ENCODE measurements at places on chromosomes 2 and 18. TPM values are rescaled to one million over a fixed set of nuclear protein-coding genes. Genes with fewer than 3 reads are reported as not detected.
A peak's percentile ranks its signal among the peaks of the same experiment; 100 is the strongest.

GRCh38 chr2:118747066-118747465 is 100.4 kb downstream of the EN1 start:
- H3K27me3 ChIP-seq: no peaks in the 10 kb centered on the region
- H3K27ac ChIP-seq: no peak overlapping the region
- DNase-seq: no peak
- no peaks in the 10 kb centered on the region for H3K4me1 ChIP-seq

SMARCAL1 gene
- 23.7 TPM for total RNA-seq

- H3K36me3 ChIP-seq: no peaks in the 10 kb centered on the region
- no peak for DNase-seq
- H3K4me3 ChIP-seq: no peak overlapping the region
- H3K4me1 ChIP-seq: peaks cover 90% of the 10 kb centered on the region
Measured at GRCh38 chr2:64823794-64824193, 165.4 kb upstream of the SLC1A4 start.

DNA sequence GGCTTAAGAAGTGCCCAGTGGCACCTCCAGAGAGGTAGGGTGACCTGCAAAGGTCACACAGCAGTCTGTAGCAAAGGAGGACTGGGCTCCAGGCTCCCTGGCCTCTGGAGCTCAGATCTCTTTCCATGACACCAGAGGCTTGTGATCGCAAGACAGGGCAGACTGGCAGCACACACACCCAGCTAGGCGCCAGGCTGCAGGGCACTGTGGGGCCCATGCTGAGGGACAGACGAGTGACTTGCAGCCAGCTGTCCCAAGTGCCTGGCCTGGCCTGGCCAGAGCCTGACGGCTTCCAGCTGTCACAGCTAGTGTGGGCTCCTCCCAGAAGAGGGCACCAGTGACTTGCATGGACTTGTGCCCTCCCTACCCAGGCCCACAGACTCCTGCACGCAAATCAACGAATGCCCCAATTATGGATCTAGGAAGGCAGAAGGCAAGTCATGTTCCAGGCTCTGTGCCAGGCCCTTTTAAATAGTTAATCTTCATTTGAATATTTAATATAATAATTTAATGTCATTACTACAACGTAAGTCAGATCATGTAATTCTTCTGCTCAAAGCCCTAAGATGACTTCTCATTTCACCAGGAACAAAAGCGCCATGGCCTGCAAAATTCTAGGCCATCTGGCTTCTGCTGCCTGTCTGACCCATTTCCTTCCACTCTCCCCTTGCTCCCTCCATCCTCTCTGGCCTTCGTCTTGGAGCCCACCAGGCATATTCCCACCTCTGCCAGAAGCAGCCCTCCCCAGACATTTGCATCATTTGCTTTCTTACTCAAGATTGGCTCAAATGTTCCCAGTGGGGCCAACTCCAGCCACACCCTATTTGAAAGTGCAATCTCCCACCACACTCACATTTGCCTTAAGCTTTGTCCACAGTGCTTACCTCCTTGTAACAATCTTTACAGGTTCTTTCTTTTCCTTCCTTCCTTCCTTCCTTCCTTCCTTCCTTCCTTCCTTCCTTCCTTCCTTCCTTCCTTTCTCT is 3.7 kb upstream of the SPEG start:
- H3K27ac ChIP-seq: no peak overlapping the region
- no peak overlapping the region for H3K4me3 ChIP-seq

PRSS56 gene
- not detected for total RNA-seq

CYS1 gene
- 0.54 TPM for total RNA-seq

DNA sequence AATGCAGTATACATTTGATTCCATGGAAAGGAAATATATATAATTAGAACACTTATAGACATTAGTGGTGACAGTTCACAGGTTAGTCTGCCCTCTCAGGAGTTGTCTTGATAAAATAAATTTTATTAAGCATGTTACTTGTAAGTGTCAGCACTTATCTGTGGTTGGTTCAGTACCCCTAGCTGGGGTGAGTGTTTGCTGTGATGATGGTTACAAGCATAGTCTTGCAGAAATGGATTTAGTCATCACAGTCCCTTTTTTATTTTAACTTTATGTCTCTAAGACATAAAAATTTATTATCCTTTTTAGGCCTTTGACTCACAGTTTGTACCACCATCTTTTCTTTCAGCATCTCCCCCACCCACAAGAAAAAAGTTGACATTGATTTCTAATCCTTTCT is 52.1 kb downstream of the NCK2 start:
- DNase-seq: no peak
- H3K4me3 ChIP-seq: no peak overlapping the region
- H3K4me1 ChIP-seq: no peaks in the 10 kb centered on the region
- no peaks in the 10 kb centered on the region for H3K36me3 ChIP-seq
- no peak overlapping the region for H3K27ac ChIP-seq
- H3K27me3 ChIP-seq: 0 out of 2 replicates have a peak, but pooled peaks cover 2% of the 10 kb centered on the region

IL36A gene
- total RNA-seq: not detected

TAF1B gene
- total RNA-seq: 58.6 TPM

EPAS1 gene
- not detected for total RNA-seq

DNA sequence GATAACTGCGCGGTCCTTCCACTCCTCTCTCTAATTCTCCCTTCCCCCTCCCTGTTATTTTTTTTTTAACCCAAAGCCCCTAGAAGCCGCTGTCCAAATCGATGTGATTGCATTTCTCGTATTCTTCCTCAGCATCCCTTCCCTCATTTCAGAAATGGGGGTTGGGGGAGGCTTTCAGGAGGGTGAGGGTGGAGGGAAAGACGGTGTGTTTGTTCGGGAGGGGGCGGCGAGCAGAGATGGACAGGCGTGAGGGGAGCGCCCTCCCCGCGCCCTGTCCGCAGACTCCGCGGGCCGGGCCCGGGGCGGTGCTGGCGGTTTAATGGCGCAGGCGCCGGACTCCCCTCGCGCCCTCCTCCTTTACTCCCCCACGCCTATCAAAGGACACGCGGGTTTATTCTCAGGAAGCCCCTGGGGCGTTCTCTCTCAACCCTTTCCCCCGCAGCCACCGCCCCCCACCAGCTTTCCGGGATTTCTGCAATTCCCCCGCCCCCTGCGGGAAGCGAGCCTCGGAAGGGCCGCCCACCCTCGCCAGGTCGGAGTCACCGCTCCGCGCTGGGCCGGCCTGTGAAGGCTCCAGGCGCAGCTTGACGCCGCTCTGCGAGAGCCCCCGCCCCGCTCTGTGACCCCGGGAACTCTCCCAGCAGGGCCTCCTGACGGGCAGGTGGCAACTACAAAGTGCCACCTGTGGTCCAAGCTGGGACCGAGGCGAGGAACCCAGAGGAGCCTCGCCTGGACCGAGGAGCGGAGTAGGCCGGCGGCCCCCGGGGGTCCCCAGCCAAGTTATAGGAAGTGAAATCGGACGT is 981 bp downstream of the ST8SIA3 start:
- H3K27me3 ChIP-seq: no peaks in the 10 kb centered on the region
- H3K4me1 ChIP-seq: no peaks in the 10 kb centered on the region
- no peak overlapping the region for H3K27ac ChIP-seq
- no peak for DNase-seq

- H3K4me1 ChIP-seq: no peaks in the 10 kb centered on the region
- no peak for DNase-seq
- no peaks in the 10 kb centered on the region for H3K27me3 ChIP-seq
- no peak overlapping the region for H3K27ac ChIP-seq
Measured at GRCh38 chr18:39793609-39794008, 2161.4 kb upstream of the PIK3C3 start.

GRCh38 chr2:212531499-212531898 is 7.1 kb downstream of the ERBB4 start:
- no peaks in the 10 kb centered on the region for H3K27me3 ChIP-seq
- H3K27ac ChIP-seq: no peak overlapping the region
- DNase-seq: no peak
- H3K4me1 ChIP-seq: no peaks in the 10 kb centered on the region
- no peak overlapping the region for H3K4me3 ChIP-seq

SCN7A gene
- total RNA-seq: not detected

TMEM178A gene
- total RNA-seq: not detected

STON1 gene
- total RNA-seq: 0.63 TPM

DNA sequence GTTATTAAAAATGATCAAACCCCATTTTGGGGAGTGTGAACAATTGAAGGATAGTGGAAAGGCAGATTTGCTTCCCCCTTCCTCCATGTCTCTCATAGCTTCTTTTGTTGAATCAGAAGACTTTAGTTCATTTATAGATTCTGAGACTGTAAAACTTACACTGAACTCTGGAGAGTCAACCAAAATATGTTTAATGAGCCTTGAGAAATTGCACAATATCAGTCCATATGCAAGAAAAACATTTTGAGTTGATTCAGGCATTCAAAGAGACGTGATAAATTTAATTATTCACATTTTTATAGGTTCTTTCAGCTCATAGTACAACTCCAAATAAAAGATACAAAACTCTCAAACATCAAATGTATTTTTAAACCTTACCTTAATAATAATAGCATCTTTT is 354.4 kb upstream of the SPRED2 start:
- H3K36me3 ChIP-seq: no peaks in the 10 kb centered on the region
- H3K27ac ChIP-seq: no peak overlapping the region
- no peak overlapping the region for H3K4me3 ChIP-seq
- H3K4me1 ChIP-seq: no peaks in the 10 kb centered on the region
- DNase-seq: no peak
- H3K27me3 ChIP-seq: no peaks in the 10 kb centered on the region

DNA sequence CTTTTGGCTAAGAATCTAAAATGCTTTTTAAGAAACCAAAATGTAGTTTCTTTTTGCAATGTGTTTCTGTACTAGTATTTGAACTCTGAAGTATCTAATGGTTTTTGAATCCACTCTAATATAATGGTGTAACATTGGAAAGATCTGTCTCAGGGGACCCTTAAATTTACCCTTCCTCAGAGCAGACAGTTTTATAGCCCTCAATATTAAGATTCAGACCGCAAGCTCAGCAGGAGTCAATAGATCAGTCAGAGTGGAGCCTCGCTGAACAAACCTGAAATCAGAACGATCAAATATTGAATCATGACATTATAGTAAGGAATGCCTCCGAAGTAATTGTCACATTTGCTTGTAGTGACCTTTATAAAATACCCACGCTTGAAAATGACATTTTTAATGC is 18.3 kb downstream of the SGPP2 start:
- H3K4me1 ChIP-seq: no peaks in the 10 kb centered on the region
- no peak for DNase-seq
- no peaks in the 10 kb centered on the region for H3K36me3 ChIP-seq
- no peaks in the 10 kb centered on the region for H3K27me3 ChIP-seq
- no peak overlapping the region for H3K4me3 ChIP-seq

GRCh38 chr2:190318931-190319554 is 583 bp downstream of the HIBCH start:
- peaks cover 47% of the 10 kb centered on the region for H3K4me1 ChIP-seq
- peak; percentile 77 for DNase-seq
- H3K27ac ChIP-seq: peak overlapping the region; percentile 56
- H3K27me3 ChIP-seq: no peaks in the 10 kb centered on the region
- no peaks in the 10 kb centered on the region for H3K36me3 ChIP-seq

- H3K27ac ChIP-seq: no peak overlapping the region
- H3K27me3 ChIP-seq: peaks cover 3% of the 10 kb centered on the region
- H3K4me3 ChIP-seq: no peak overlapping the region
Measured at GRCh38 chr2:132991471-132992045, 321.6 kb upstream of the LYPD1 start.

- no peak for DNase-seq
- no peaks in the 10 kb centered on the region for H3K4me1 ChIP-seq
- no peaks in the 10 kb centered on the region for H3K27me3 ChIP-seq
- H3K27ac ChIP-seq: no peak overlapping the region
- no peaks in the 10 kb centered on the region for H3K36me3 ChIP-seq
Measured at GRCh38 chr2:233464531-233465240, 101.9 kb downstream of the USP40 start.

DNA sequence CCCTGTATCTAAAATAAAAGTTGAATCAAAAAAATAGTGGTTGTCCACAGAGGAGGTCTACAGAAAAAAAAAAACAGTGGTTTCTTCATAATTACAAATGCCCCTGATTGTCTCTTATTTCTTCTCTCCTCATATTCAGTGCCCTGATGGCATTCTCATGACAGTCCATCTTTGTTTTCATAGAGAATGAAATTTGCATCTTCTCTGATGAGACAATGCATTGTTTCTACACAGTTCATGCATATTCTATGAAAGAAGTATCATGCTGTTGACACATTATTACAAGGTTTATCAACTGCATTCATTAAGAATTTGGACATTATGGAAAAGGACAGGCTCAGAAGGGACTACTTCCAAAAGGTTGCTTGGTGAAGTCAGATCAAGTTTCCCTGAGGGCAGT is 59.5 kb downstream of the LHCGR start:
- H3K4me3 ChIP-seq: no peak overlapping the region
- no peak overlapping the region for H3K27ac ChIP-seq
- H3K4me1 ChIP-seq: no peaks in the 10 kb centered on the region
- H3K36me3 ChIP-seq: no peaks in the 10 kb centered on the region

DNA sequence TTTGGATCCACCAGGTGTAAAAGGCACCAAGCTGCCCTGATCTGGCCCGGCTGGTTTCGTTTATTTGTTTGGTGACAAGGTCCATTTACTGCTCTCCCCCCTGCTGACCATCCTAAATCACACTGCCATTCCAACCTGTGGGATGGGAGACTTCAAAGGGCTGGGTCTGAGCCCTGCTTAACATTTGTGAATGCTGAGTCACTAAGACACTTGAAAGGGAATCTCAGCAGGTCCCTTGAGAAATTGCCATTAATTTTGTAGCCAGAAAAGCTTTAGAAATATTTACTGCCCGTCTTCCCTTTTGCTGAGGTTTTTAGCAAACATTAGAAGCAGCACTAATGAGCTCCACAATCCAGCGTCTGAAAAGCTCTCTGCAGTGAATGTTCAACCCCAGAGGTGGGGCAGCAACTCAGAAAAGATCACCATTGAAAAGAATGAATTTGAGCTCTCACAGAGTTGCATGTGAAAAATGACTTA is 133.8 kb downstream of the ARL4C start:
- no peaks in the 10 kb centered on the region for H3K4me1 ChIP-seq
- H3K36me3 ChIP-seq: no peaks in the 10 kb centered on the region
- H3K27me3 ChIP-seq: no peaks in the 10 kb centered on the region
- no peak overlapping the region for H3K4me3 ChIP-seq

DNA sequence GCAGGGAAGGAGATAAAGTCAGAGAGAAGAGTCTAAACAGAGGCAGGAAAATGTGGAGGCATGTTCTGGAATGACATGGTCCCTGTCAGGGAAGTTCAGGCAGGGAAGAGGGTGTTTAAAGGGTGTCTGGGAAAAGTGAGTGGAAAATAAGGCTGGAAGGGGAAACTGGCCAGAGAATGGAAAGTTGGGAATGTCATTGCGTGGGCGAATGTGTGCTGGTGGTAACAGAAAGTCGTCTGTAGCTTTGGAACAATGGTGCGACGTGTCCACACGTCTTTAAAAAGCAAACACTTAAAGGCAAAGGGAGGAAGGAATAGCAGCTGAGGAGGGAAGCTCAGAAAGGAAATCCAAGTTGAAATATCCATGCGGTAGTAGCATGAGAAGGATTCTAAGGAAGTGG is 469.5 kb upstream of the SALL3 start:
- H3K27ac ChIP-seq: no peak overlapping the region
- no peak overlapping the region for H3K4me3 ChIP-seq
- H3K36me3 ChIP-seq: no peaks in the 10 kb centered on the region
- H3K27me3 ChIP-seq: no peaks in the 10 kb centered on the region
- no peak for DNase-seq

- H3K4me1 ChIP-seq: peaks cover 23% of the 10 kb centered on the region
- DNase-seq: no peak
- H3K4me3 ChIP-seq: no peak overlapping the region
- no peak overlapping the region for H3K27ac ChIP-seq
Measured at GRCh38 chr18:58865701-58866065, 1.0 kb downstream of the ZNF532 start.

Data from Karpas-422 (cell line).